ENCODE measurements at places on chromosomes 7 and 10. TPM values are rescaled to one million over a fixed set of nuclear protein-coding genes. Genes with fewer than 3 reads are reported as not detected.

GRCh38 chr7:38308140-38308539, 34.7 kb upstream of the TARP start:
- H3K4me1 ChIP-seq = peaks cover 16% of the 10 kb centered on the region
- no peaks in the 10 kb centered on the region for H3K27me3 ChIP-seq
- no peak overlapping the region for H3K27ac ChIP-seq

- H3K27ac ChIP-seq = no peak overlapping the region
- H3K36me3 ChIP-seq = no peaks in the 10 kb centered on the region
- no peak for DNase-seq
- no peaks in the 10 kb centered on the region for H3K4me1 ChIP-seq
These were observed 640.4 kb downstream of the TYW1 start for GRCh38 chr7:67637023-67637358.

DNA sequence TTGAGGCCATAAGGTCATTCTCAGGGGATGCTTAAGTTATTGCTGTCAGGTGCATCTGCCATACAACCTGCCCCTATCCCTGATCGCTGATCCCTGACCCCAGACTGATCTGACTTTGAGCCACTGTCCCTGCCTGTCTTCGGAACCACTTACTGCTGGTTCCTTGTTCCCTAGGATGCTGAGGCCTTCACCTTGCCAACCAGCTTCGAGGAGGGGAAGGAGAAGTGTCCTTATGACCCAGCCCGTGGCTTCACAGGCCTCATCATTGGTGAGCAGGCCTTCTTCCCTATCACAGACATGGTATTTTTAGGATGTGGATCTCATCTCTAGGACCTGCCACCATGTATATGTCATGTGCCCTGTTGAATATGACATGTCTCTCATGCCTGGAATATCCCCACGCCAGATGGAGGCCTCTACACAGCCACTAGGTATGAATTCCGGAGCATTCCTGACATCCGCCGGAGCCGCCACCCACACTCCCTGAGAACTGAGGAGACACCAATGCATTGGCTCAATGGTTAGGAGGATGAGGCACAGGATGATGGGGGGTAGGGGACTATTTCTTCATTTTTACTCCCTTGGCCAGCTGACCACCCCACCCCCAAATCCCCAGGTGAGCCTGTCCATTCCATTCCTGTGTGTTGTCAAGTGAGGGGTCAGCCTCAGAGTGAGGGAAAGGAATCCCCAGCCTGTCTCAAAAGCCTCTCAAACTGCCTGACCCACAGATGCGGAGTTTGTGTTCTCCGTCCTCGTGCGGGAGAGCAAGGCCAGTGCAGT, 9.0 kb downstream of the MRPL43 start:
- no peaks in the 10 kb centered on the region for H3K4me1 ChIP-seq
- peak; percentile 34 for DNase-seq
- H3K4me3 ChIP-seq = no peak overlapping the region
- no peak overlapping the region for H3K27ac ChIP-seq
- no peaks in the 10 kb centered on the region for H3K27me3 ChIP-seq

DNA sequence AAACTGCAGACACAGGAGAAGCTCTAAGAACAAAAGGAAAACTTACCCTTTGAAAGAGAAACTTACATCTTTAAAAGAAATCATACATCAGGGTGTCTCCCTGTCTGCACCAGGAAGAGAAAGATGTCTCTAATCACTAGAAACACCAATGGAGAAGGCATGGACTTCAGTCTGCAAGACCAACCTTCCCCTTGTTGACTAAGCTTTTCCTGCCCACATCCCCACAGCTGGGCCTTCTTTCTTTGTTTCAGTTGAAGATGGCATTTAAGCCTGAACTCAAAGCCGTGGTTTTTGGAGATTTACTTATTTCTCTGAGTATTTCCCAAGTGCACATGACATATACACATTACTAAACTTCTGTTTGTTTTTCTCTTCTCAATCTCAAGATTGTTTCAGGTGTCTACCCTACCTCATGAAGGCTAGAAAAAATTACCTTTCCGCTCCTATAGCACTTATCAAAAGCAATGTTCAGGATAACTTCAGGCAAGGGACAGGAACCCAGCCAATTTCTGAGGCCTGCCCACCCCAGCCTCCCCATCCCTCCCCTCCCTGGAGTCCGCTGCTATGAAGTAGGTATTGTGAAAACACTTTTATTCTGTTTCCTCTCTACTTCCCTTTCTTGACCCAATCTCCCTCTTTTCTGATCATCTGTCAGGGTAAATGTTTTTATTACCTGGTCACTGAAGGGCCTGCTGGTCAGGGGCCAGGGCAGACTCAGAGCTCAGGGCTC, 2.8 kb upstream of the SLC29A3 start:
- H3K4me3 ChIP-seq = no peak overlapping the region
- H3K27me3 ChIP-seq = peaks cover 5% of the 10 kb centered on the region
- no peak for DNase-seq

DNA sequence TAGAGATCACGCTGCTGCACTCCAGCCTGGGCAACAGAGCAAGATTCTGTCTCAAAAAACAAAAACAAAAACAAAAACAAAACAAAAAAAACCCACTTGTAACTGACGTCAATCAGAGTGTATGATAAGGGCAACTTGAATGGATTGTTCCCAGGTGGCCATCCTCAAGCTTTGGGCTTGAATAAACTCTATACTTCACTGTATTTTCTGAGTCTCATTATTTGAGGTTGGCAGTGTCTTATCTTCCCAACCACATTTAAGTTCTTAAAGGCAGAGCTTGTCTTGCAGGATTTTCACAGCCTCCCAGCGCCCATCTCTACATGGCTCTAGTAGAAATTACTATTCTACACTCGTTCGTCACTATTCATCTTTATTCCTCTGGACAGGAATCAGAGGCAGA, 5.1 kb upstream of the OAT start:
- H3K4me3 ChIP-seq = no peak overlapping the region
- no peak for DNase-seq
- H3K27me3 ChIP-seq = peaks cover 22% of the 10 kb centered on the region
- H3K36me3 ChIP-seq = no peaks in the 10 kb centered on the region
- H3K27ac ChIP-seq = no peak overlapping the region

GRCh38 chr7:92150450-92151017, 16.3 kb upstream of the CYP51A1 start:
- H3K36me3 ChIP-seq = no peaks in the 10 kb centered on the region
- no peaks in the 10 kb centered on the region for H3K4me1 ChIP-seq
- no peak overlapping the region for H3K27ac ChIP-seq
- peaks cover 7% of the 10 kb centered on the region for H3K27me3 ChIP-seq
- DNase-seq = no peak
- no peak overlapping the region for H3K4me3 ChIP-seq

- no peak for DNase-seq
- peak overlapping the region; percentile 52 for H3K4me3 ChIP-seq
- peaks cover 6% of the 10 kb centered on the region for H3K4me1 ChIP-seq
- H3K27ac ChIP-seq = peak overlapping the region; percentile 36
- no peaks in the 10 kb centered on the region for H3K36me3 ChIP-seq
- no peaks in the 10 kb centered on the region for H3K27me3 ChIP-seq
These were observed 13.6 kb downstream of the VPS50 start for GRCh38 chr7:93245525-93246432.

NKX2-3 gene
- not detected for total RNA-seq
